Natural killer cell treated with Interleukin-12 subunit alpha and Interleukin-12 subunit beta and Interleukin-15 and Interleukin-18, amount 100 ng/mL, for 72 hours (primary cell): ENCODE measurements at places on chromosomes 5 and 9. TPM values are rescaled to one million over a fixed set of nuclear protein-coding genes. Genes with fewer than 3 reads are reported as not detected.

GRCh38 chr9:70257991-70258691 lies 637 bp upstream of the SMC5 start:
- peak overlapping the region; percentile 97 for H3K27ac ChIP-seq
- H3K4me1 ChIP-seq = peaks cover 45% of the 10 kb centered on the region
- peaks cover 28% of the 10 kb centered on the region for H3K36me3 ChIP-seq
- peak; percentile 64 for DNase-seq
- H3K27me3 ChIP-seq = peaks cover 3% of the 10 kb centered on the region
- H3K4me3 ChIP-seq = peak overlapping the region; percentile 93

- peak overlapping the region; percentile 90 for H3K27ac ChIP-seq
- peak overlapping the region; percentile 57 for H3K4me3 ChIP-seq
- H3K4me1 ChIP-seq = peaks cover 39% of the 10 kb centered on the region
- DNase-seq = no peak
- no peaks in the 10 kb centered on the region for H3K36me3 ChIP-seq
- H3K27me3 ChIP-seq = no peaks in the 10 kb centered on the region
Measured at GRCh38 chr9:89690334-89690912, 85.6 kb downstream of the GADD45G start.

GRCh38 chr5:147751156-147751830 lies 31.2 kb downstream of the JAKMIP2 start:
- H3K36me3 ChIP-seq = no peaks in the 10 kb centered on the region
- H3K27ac ChIP-seq = no peak overlapping the region
- H3K4me3 ChIP-seq = no peak overlapping the region
- H3K4me1 ChIP-seq = peaks cover 24% of the 10 kb centered on the region
- no peaks in the 10 kb centered on the region for H3K27me3 ChIP-seq

- DNase-seq = no peak
Measured at GRCh38 chr9:36479101-36479500, 79.0 kb upstream of the RNF38 start.

- no peaks in the 10 kb centered on the region for H3K4me1 ChIP-seq
- DNase-seq = no peak
- H3K27me3 ChIP-seq = peaks cover 25% of the 10 kb centered on the region
- H3K4me3 ChIP-seq = no peak overlapping the region
- peaks cover 17% of the 10 kb centered on the region for H3K36me3 ChIP-seq
Measured at GRCh38 chr9:133502112-133502511, 22.6 kb downstream of the MYMK start.

PKD2L2 gene
- not detected for total RNA-seq

EPB41L4B gene
- total RNA-seq = 0.14 TPM

PCDHA9 gene
- not detected for total RNA-seq

NTNG2 gene
- 8.3 TPM for total RNA-seq

PRRX2 gene
- not detected for total RNA-seq

JAKMIP2 gene
- total RNA-seq = 6.8 TPM
